T-helper 2 cell (primary cell): ENCODE measurements at places on chromosomes 7 and 10.

- DNase-seq, result no peak
These were observed 557 bp downstream of the HOXA11 start for GRCh38 chr7:27184337-27185012.

- DNase-seq, result no peak
These were observed 20.2 kb upstream of the PPIF start for GRCh38 chr10:79327090-79327457.

DNA sequence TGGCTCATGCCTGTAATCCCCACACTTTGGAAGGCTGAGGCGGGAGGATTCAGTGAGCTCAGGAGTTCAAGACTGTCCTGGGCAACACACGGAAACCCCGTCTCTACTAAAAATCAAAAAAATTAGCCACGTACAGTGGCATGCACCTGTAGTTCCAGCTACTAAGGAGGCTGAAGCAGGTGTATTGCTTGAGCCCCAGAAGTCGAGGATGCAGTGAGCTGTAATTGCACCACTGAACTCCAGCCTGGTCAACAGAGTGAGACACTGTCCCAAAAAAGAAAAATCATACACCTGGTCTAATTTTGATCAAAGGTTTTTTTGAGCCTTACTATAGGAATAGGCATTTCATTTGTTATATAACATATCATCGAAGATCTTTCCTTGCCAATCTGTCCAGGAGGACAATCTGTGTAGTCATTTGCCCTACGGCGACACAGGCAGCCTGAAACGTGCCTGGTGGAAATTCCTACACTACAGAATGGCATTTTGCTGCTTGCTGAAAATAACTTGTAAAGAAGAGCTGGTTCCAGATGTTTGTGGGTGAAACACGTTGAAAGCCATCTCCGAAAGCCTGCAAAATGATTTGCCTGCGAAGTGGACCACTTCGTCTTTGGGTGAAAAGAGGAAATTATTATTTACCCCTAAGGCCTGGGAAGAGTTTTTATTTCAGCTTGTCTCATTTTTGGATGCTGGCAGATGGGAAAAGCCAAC lies 31.3 kb upstream of the GDI2 start:
- no peak for DNase-seq

GRCh38 chr7:2104107-2104710 lies 128.5 kb downstream of the MAD1L1 start:
- peak; percentile 32 for DNase-seq

DNA sequence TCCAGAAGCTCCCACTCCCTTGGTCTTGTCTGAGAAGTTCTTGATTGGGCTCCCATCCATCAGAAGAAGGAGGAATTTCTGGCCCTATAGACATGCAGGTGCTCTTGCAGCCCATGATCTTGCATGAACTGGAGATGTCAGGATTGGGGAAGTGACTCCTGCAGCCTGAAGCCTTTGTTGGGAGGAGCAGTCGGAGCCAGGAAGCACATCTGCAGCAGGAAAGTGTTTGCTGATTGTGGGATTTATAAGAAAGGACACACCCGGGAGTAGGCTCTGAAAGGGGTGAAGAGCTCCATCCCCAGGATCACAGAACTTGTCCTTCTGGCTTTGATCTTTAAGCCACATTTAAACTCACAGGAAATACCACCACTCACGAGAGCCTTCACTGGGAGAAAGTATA lies 185.2 kb downstream of the DYNC1I1 start:
- no peak for DNase-seq

- DNase-seq, result no peak
These were observed 25.8 kb upstream of the AKR1C3 start for GRCh38 chr10:5068274-5068984.

DNA sequence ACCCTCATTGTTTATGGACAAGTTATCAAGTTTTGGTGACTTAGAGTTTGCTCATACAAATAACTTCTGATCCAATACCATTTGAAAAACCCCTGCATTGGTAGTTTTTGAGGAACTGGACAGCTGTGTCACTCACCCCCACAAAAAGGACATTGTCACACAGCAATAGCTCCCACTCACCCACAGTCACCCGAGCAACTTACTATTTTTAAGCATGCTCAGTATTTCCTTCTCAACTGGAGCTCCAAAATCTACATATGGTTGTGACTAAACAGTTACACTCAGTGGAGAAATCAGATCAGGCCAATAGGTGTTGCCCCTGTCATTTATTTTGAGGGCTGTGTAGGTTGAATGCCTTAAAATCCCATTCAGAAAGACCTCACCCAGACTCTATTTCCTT lies 165.2 kb upstream of the AUTS2 start:
- no peak for DNase-seq
